ENCODE measurements at places on chromosomes 12 and 14.

DNA sequence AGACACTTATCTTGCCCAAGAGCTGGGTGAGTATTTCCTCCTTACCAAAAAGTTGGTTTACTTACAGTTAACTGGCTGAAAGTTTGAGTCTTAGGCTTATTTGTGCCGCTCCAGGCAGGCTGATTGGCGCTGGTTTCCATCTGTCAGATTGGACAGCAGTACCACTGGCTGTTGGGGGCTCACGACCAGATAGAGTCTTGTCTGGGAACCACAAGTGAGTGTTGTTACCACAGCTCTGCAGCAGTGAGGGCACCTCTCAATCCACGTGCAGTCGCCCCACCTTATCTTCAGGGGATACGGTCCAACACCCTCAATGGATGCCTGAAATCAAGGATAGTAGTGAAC is 58.9 kb downstream of the DDX51 start:
- no peak for DNase-seq

DNA sequence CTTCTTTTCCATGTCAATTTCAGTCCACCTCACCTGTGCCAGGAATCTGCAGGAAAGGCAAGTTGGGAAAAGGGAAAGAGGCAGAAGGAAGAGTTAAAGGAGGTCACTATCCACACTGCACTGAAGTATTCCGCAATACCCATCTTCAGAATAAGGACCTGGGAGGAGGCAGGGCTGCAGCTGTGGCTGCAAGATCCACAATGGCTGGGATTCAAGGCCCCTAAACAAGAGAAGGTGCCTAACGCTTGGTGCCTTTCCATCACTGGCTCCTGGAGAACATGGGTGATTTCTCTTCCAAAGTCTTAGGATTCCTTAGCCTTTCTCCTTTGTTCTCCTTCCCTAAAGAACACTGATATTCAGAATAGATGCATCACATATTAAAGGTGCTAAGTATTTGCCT is 204.0 kb downstream of the GRIN2B start:
- no peak for DNase-seq

GRCh38 chr12:82971584-82971983 is 284.9 kb downstream of the TMTC2 start:
- DNase-seq: no peak

DNA sequence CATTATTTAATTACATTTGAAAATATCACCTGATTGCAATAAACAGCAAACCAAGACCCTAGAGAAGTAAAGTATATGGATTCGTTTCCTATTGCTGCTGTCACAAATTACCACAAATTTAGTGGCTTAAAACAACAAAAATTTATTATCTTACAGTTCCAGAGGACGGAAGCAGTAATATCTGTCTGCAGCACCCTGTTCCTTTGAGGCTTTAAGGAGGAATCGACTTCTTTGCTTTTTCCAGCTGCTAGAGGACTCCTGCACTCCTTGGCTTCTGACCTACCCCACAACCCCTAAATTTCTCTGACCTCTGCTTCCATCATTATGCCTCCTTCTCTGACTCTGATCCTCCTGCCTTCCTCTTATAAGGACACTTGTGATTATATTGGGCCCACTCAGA is 23.8 kb upstream of the PPM1A start:
- DNase-seq: no peak

DNA sequence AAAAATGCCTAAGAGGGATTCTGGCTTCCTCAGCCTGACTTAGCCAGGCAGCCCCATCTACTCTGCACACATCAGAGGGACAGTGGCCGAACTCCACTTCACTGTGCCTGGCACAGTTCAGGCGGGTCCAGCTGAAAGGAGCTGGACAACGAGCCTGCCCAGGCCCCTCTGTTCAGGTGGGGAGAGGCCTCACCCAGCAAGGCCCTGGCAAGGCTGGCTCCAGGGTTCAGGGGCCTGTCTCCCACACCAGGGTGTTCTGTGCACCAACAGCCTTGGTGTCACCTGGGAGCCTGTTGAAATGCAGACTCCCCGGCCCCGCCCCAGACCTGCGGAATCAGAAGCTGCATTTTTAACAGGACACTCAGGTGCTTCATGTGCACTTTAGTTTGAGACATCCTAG is 9.8 kb downstream of the FAM181A start:
- no peak for DNase-seq

GRCh38 chr12:27361372-27361771 is 28.7 kb downstream of the BMAL2 start:
- no peak for DNase-seq
